SIG-M5 (cell line): ENCODE measurements at places on chromosomes 6 and 20.

DNA sequence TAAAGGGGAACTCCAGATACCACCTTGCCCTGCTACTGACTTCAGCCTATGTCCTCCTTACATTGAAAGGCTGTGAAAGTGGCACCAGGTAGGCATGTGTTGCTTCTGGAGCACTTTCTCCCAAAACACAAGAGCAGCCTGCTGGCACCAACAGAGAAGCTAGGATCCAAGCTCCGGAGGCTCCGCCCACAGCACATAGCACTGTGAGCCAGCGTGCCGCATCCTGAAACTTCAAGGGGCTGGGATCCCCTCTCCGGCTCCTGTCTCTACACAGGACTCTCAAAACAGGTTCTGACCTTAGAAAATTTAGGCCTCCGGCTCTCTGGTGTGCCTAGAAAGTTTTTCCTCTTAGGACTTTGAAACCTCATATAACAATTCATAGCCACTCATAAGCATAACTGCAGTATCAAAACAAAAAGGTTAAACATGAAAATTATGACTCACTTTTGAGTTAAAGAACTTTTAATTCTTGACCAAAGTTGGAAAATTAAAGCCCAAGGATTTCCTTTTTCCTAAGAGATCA lies 41.1 kb downstream of the EZR start:
- no peak for DNase-seq

GRCh38 chr20:2599288-2600006 lies 53.0 kb upstream of the NOP56 start:
- DNase-seq, result no peak

DNA sequence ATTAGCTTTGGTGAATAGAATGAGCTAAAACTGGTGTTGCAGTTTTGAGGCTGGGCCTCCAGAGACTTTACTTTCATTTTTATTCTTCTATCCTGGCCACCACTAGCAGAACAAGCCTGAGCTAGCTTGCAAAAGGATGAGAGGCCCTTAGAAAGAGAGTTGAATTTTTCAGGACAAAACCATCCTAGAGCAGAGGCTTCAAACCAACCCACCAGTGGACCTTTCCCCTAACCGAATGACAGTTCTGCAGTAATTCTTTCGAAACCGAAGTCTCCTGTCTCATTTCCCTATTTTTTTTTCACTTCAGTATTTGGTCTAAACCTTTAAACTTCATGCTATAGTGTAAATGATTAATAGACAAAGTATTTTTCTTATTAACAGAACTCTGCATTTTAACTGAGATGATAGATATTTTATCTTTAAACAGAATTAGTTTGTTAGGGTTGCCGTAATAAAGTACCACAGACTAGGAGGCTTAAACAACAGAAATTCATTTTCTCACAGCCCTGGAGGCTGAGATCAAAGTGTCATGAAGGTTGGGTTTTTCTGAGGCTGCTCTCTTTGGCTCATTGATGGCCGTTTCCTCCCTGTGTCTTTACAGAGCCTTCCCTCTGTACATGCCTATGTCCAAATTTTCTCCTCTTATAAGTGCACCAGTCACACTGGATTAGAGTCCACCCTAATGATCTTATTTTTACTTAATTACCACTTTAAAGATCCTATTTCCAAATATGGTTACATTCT lies 80.6 kb upstream of the PAK5 start:
- DNase-seq, result peak; percentile 46

- DNase-seq, result no peak
Measured at GRCh38 chr6:72206606-72207005, 320.3 kb downstream of the RIMS1 start.

GRCh38 chr6:32097364-32097763 lies 11.8 kb downstream of the TNXB start:
- DNase-seq, result no peak

GRCh38 chr6:85483846-85484245 lies 34.0 kb downstream of the NT5E start:
- no peak for DNase-seq

GRCh38 chr20:19429538-19429937 lies 217.1 kb downstream of the SLC24A3 start:
- no peak for DNase-seq

DNA sequence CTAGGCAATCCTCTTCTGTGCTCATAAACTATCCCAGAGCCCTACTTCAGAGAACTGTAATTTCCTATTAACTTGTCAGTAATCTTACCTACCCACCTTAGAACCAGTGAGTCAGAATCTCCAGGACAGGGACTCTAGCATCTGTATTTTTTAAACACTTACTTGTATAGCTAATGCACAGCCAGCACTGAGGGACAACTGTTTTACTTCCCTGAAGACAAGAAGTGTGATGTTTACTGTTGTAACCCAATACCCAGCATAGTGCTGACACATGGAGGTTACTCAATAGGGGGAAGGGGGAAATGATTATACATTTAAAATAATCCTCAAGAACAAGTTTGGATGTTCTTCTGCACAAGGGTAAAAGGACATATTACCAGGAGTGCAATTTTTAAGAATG lies 130.8 kb downstream of the BTBD9 start:
- no peak for DNase-seq

GRCh38 chr6:108074057-108074358 lies 533 bp downstream of the OSTM1 start:
- DNase-seq, result no peak

DNA sequence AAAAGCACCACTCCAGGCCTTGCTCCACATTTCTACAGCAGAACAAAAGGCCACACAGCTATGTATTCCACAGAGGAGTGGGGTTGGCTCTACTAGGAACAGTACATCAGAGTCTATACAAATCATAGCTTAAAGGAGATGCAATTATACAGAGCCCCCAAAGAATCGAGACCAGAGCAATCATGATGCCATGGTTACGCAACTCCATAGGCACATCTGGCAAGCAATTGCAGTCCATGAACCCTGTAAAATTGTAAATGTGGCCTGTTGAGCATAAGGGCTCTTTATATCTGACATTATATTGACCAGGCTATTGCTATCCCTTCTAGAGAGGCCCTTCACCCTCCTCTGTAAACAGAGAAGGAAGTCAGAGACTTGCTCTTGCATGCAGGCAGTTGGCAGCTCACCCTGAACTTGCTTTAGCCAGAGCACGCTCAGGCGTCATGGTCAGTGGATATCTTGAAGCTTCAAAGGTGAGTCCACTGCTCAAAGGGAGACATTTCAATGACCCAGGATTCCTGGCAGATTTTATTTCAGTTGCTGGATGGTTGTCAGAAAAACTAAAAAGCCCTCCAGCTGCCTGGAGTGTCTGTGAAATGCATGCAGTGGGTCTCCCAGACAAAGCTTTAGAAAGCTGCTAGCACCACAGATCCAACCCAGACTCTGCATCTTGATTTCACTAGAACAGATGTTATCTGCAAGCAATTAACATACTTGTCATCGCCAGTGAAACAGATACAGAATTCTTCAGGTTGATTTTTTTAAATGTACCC lies 357.2 kb downstream of the CENPW start:
- no peak for DNase-seq

DNA sequence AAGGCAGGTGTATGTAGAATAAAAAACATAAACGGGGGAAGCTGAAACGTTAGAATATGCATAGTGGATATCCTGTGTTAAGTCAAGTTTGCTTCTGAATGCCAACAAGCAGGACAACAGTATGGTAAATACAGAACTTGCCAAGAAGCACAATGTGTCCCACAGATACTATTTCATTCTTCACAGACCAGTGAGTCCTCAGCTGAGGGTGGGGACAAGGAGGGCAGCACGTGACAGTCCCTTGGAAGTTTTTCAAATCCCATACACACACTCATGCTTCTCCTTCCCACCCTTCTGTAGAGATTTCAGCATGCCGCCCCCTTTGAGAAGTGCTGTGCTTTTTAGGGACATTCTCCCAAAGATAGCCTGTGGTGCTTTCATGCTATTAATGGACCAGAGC lies 268.5 kb upstream of the ECI2 start:
- no peak for DNase-seq

- DNase-seq, result no peak
Measured at GRCh38 chr6:16486661-16487060, 248.3 kb downstream of the GMPR start.

GRCh38 chr6:80962382-80962781 lies 790.1 kb downstream of the TENT5A start:
- DNase-seq, result no peak

GRCh38 chr20:19691125-19691524 lies 66.9 kb upstream of the RIN2 start:
- DNase-seq, result no peak

DNA sequence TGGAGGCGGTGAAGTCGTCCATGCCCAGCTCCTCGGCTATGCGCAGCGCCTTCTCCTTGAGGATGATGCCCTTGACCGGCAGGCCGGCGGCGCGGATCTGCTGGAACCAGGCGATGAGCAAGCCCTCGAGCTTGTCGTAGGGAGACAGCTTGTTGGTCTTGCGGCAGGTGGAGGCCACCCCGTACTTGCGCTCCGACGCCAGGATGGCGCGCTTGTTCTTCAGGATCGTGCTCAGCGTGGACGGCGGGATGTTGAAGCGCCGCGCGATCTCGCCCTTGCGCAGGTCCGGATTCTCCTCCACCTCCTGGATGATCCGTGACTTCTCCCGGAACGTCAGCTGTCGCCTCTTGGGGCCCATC lies 435 bp downstream of the CENPB start:
- DNase-seq, result no peak

- DNase-seq, result no peak
Measured at GRCh38 chr6:129667621-129668020, 42.4 kb downstream of the ARHGAP18 start.

DNA sequence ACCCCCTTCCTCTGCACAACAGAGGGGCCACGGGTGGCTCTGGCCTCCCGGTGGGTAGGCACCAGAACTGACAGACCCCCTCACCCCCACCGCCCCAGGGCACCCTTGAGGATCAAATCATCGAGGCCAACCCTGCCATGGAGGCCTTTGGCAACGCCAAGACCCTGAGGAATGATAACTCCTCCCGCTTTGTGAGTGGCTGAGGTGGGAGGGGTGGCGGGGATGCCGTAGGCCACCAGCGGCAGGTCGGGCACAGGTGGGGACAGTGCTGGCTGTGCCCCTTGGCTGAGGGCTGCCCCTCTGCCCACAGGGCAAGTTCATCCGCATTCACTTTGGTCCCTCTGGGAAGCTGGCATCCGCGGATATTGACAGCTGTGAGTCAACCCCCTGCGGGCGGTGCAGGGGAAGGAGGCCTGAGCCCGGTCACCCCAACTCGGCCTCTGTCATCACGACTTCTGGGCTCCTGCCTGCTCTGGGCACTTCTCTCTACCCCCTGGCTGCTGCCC lies 29.1 kb downstream of the MYH7B start:
- no peak for DNase-seq

DNA sequence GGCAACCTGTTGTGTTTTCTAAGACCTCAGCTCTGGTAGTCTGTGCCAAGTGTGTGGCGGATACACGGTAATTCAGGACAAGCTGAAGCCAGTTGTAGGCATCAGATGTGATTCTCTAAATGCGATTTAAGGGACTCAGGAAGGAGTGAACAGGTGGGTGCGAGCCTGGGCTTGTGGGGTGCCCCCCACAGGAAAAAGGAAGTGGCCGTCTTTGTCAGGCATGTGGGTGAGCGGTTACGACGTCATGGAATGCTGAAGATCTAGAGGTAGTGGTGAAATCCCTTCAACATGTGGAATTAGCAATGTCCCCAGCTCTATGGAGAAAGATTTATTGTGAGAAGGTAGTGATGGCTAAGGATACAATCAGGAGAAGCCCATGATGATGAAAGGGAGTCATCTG lies 95.1 kb upstream of the EXOC2 start:
- DNase-seq, result no peak
